ENCODE measurements at places on chromosomes 3 and 15.

DNA sequence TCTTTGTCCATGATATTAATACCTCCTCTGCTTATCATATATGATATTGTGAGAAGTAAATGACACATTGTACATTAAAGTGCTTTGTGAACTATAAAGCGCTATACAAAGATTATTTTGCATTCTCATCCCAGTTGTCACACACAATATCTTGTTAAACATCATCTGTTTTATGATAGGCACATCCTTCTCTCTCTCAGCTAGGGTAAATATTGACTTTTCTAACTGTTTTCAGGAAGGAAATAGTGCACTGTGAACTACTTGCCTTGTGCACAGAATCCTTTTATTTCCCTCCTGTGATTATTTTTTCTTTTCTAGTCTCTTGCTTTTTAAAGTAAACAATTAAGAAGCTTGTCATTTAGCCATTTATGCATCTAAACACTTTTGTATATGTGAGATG is 388.2 kb downstream of the LPP start:
- DNase-seq = no peak

DNA sequence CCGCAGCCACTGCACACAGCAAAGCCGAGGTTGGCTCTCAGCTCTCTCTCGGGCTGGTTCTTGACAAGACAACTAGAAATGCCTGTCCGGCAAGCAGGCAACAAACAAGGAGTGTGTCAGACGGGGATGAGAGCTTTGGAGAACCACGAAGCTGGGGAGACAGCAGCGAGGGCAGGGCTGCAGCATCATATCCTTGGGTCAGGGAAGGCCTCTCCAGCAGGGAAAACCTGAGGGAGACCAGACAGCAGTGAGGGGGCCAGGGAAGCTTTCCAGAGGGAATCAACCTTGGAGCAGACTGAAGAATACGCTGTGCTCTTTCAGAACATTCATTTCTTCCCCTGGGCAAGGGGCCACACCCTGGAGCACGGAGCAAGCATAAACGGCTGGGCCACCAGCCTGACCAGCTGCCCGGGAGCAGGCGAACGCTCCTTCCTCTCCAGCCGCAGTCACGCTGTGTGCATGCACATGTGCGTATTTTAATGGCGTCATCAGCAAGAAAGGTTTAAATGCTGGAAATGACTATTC is 58.7 kb downstream of the CHSY1 start:
- DNase-seq = no peak

DNA sequence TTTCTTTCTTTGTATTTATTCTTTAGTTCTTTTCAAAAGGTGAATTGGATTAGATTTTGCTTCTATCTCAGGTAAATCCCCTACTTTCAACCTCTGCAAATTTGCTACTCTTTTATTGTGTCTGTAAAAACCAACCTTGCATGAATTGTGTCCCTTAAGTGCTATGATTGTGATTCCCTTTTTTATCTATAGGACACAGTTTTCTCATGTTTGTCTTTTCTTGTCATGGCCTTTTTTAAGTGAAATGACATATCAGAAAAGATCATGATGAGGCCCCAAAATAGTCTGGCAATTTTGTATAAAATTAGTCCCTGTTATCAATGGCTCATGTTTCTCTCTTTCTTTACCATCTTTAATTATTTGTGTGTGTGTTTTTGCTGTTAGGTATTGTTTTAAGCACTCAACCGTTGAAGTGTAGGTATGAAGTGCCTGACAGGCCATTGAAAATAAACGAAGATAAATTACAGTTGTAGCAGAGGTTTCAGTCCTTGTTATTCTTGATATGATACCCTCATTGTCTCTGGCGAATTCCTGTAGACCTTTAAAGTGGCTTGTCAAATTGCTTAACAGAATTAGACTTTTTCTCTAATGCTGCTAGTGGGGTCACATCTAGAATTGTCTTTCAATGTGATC is 184.3 kb downstream of the UBE2E2 start:
- DNase-seq = no peak

DNA sequence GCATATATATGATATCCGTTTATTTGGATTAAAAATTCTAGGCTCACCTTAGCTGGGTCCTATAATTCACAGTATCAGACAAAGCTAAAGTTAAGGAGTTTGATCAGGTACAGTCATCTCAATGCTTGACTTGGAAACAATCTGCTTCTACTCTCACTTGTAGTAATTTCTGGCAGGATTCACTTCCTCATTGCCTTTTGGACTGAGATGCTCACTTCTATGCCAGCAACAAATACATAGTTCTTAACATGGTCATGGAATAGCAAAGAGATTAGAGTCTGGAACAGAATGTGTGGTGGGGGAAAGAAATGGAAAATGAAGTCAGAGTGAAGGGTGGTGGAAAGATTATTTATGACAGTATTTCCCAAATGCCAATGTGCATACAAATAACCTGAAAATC is 693.6 kb downstream of the CADM2 start:
- no peak for DNase-seq

- DNase-seq = no peak
Measured at GRCh38 chr3:197736010-197736490, 654 bp downstream of the RUBCN start.

GRCh38 chr3:141392897-141393734 is 24.8 kb downstream of the ZBTB38 start:
- peak; percentile 23 for DNase-seq

GRCh38 chr3:136546720-136547119 is 205.5 kb downstream of the STAG1 start:
- peak; percentile 6 for DNase-seq

Data from HEK293T (cell line).